ENCODE measurements at places on chromosomes 7 and 10.
A peak's percentile ranks its signal among the peaks of the same experiment; 100 is the strongest.

- DNase-seq: no peak
Measured at GRCh38 chr7:44791278-44792219, 4.9 kb upstream of the PPIA start.

DNA sequence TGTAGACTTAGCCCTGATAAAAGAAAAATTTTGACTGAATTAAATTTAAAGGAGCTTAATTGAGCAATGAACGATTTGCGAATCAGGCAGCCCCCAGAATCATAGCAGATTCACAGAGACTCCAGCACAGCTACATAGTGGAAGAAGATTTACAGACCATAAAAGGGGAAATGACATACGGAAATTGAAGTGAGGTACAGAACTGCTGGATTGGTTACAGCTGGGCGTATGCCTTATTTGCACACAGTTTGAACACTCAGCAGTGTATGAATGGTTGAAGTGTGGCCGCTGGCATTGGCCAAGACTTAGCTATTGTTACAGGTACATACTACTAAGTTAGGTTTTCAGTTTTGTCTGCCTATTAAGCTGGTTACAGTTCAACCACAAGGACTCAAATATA, 433.5 kb upstream of the CELF2 start:
- no peak for DNase-seq

DNA sequence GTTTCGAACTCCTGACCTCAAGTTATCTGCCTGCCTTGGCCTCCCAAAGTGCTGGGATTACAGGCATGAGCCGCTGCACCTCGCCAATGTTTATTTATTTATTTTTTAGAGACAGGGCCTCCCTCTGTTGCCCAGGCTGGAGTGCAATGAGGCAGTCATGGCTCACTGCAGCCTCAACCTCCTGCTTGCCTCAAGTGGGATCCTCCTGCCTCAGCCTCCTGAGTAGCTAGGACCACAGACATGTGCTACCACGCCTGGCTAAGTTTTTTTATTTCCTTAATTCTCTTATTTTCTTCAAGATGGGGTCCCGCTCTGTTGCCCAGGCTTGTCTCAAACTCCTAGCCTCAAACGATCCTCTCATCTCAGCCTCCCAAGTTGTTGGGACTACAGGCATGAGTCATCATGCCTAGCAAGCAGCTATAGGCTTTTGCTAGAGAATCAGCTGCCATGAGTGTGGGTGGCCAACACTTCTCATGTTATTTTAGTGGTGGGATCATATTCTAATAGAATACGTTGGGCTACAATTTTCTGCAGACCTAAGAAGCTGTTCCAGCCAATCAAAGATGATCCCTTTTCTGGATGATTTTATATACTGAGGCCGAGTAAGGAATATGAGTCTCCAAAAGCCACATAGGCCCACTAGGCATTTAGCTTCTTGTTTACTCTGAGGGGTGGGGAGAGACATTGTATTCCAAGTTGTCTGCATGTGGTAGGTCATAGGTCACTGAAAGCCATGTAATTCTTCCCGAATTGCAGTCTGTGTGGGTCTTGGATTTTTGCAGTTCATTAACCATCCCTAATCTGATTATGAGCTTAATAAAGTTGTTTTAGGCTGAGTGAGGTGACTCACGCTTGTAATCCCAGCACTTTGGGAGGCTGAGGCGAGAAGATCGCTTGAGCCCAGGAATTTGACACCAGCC, 7.6 kb upstream of the TMEM248 start:
- no peak for DNase-seq

DNA sequence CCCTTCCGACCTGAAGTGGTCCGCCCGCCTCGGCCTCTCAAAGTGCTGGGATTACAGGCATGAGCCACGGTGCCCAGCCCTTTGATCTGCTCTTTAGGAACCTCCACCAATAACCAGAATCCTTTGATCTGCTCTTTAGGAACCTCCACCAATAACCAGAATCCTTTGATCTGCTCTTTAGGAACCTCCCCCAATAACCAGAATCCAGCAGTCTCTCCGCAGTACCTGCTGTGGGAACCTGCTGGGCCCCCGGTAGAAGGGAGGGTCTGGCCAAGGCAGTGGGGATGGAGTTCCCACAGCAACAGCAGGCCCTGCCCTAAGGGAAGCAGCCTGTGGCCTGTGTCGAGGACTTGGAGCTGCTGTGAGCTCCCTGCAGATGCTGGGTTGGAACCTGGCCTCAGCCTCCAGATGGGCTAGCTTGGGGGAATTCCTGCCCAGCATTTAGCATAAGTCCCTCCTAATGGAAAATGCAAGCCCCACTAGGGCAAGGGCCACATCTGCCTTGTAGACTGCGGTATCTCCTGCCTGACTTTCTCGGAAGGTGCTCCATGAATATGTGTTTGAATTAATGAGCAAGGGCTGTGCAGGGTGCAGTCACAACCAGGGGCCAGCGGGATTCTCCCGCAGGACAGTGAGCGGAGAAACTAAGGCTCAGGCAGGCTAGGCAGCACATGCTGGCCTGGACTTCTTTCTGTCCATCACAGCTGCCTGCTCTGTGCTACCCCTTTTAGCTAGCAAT, 165.8 kb downstream of the UBE2H start:
- no peak for DNase-seq

GRCh38 chr10:101441541-101442455, 87.8 kb downstream of the BTRC start:
- DNase-seq: peak; percentile 82

- DNase-seq: no peak
Measured at GRCh38 chr7:3895341-3896116, 594.5 kb downstream of the SDK1 start.

GRCh38 chr7:112152186-112152585, 54.0 kb downstream of the DOCK4 start:
- no peak for DNase-seq

DNA sequence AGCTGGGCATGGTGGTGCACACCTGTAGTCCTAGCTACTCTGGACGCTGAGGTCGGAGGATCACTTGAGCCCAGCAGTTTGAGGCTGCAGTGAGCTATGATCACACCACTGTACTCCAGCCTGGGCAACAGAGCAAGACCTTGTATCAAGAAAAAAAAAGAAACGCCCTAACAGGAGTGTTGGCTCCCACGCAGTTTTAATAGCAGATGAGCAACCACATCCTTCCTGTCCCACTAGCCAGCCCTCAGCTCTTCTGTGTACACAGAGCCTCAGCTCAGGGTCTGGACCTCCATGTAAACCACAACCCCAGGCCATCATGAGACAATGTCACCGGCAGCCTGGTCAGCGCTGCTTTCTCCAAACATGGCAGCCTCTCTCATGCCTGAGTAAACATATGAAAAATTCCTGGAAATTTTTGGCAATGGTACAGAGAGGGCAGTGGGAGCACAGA, 108.2 kb downstream of the PIP4K2A start:
- no peak for DNase-seq

GRCh38 chr7:4817178-4817901, 41.9 kb downstream of the AP5Z1 start:
- no peak for DNase-seq

DNA sequence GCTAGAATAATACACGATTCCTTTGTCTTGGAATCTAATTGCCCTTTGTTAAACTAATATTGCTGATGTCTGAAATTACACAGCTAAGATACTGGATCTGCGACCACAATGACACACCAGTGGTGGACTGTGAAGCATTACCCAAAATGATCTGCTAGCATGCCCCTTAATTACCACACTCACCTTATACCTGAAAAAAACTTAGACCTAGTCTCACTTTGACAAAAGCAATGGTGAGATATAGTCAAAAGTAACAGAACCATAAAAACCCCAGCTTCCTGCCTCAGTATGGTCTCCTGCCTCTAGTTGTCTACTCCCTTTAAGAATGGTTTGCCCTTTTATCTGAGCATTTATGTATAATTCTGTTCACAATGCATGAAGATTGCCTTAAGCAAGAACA, 20.8 kb upstream of the ERVW-1 start:
- no peak for DNase-seq

GRCh38 chr7:7701527-7701926, 16.9 kb downstream of the RPA3 start:
- DNase-seq: no peak

GRCh38 chr10:88528201-88528600, 54.9 kb downstream of the RNLS start:
- no peak for DNase-seq

DNA sequence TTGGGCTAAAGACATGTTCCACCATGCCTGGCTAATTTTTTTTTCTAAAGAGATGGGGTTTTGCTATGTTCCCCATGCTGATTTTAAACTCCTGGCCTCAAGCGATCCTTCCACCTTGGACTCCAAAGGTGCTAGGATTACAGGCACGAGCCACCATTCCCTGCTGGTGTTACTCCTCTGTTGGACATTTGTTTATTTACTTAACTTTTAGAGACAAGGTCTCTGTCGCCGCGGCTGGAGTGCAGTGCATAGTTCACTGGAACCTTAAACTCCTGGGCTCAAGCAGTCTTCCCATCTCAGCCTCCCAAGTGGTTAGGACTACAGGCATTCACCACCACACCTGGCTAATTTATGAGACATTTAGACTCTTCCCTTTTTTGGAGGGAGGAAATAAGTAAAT, 38.9 kb downstream of the CCAR1 start:
- DNase-seq: no peak

DNA sequence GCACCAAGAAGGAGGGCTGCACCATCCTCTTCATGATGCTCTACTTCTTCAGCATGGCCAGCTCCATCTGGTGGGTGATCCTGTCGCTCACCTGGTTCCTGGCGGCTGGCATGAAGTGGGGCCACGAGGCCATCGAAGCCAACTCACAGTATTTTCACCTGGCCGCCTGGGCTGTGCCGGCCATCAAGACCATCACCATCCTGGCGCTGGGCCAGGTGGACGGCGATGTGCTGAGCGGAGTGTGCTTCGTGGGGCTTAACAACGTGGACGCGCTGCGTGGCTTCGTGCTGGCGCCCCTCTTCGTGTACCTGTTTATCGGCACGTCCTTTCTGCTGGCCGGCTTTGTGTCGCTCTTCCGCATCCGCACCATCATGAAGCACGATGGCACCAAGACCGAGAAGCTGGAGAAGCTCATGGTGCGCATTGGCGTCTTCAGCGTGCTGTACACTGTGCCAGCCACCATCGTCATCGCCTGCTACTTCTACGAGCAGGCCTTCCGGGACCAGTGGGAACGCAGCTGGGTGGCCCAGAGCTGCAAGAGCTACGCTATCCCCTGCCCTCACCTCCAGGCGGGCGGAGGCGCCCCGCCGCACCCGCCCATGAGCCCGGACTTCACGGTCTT, 1.9 kb downstream of the FZD1 start:
- DNase-seq: no peak

- no peak for DNase-seq
Measured at GRCh38 chr7:569071-569855, 49.6 kb upstream of the PDGFA start.

- no peak for DNase-seq
Measured at GRCh38 chr10:117002206-117002605, 2.8 kb downstream of the SHTN1 start.

GRCh38 chr7:36637417-36637816, 86.9 kb downstream of the AOAH start:
- DNase-seq: no peak

- DNase-seq: no peak
Measured at GRCh38 chr10:65501259-65501658, 1424.6 kb upstream of the LRRTM3 start.

DNA sequence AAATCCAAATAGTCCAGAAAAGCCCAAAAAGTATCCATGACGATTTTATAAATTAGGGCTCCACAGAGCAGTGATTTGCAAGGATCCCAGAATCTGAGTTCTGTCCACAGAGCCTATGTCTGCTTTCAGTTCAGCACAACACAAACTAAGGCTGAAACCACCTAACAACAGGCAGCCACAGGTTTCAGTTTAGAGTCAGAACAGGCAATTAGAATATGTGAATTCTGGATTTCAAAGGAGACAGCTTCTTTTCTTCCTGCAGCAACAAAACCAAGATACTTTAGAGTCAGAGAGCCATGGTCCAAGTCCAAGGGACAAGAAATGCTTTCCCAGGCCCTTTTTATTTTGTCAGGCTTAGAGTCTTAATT, 23.6 kb downstream of the IFIT3 start:
- DNase-seq: no peak

- no peak for DNase-seq
Measured at GRCh38 chr10:117677890-117678500, 135.4 kb downstream of the EMX2 start.

- no peak for DNase-seq
Measured at GRCh38 chr7:73978661-73979563, 49.1 kb upstream of the ELN start.

DNA sequence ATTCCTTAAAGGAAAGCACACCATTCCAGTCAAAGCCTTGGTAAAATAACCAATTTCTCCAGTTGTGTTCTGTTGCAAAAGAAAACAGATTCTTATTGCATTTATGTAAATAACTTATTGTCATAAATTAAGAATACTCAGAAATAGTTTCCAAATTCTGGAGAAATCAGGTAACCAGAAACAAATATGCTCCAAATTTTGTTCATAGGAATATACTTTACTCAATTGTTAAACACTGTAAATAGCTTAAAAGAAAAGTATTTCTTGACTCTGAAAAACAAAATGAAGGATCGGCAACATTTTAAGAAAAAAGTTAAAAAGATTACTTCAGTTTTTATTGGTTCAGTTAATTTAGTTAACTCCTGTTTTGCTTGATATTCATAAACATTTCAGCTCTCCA, 67.1 kb upstream of the PIK3CG start:
- no peak for DNase-seq

DNA sequence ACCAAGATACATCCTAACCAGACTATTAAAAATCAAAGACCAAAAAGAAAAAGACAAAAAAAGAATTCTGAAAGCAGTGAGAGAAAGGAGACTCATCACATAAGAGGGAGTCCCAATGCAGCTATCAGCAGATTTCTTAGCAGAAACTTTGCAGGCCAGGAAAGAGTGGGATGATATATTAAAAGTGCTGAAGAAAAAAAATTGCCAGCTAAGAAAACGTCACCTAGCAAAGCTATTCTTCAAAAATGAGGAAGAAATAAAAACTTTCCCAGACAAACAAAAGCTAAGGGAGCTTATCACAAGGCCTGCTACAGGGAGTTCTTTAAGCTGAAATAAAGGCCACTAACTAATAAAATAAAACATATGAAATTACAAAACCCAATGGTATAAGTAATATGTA, 40.5 kb upstream of the CDK6 start:
- DNase-seq: no peak

GRCh38 chr10:89206402-89207180, 526 bp downstream of the CH25H start:
- DNase-seq: no peak

- DNase-seq: peak; percentile 46
Measured at GRCh38 chr7:138001529-138002095, at the start of gene CREB3L2. Gene CREB3L2, minus strand, starts transcription at chr7:138002086. Its CDS starts 381 bp downstream, at chr7:138001705.

- DNase-seq: no peak
Measured at GRCh38 chr10:118957966-118958365, 71.5 kb upstream of the NANOS1 start.

GRCh38 chr10:132044803-132045202, 20.9 kb upstream of the JAKMIP3 start:
- DNase-seq: peak; percentile 35

DNA sequence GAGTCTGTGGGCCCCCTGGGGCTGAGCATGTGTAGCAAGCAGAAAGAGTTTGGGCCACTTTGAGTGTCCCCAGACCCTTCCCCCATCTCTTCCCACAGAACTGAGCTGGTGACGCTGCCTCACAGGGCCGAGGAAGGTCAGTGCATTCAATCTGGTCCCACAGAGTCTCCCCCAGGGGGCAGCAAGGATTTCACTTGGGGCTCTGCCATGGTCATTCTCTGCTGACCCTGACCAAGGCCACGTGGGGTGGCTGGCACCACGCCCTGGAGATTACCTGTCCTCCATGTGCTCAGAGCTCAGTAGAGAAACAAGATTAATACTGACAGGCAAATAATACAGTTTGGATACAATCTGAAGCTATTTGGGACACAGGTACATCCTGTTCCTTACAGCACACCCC, 30.2 kb downstream of the ADRA2A start:
- DNase-seq: no peak

GRCh38 chr7:68805159-68805558, 793.1 kb upstream of the AUTS2 start:
- no peak for DNase-seq

Data from pons (tissue), 1 donor.